GM10248 (cell line): ENCODE measurements at places on chromosomes 1 and 21.

DNA sequence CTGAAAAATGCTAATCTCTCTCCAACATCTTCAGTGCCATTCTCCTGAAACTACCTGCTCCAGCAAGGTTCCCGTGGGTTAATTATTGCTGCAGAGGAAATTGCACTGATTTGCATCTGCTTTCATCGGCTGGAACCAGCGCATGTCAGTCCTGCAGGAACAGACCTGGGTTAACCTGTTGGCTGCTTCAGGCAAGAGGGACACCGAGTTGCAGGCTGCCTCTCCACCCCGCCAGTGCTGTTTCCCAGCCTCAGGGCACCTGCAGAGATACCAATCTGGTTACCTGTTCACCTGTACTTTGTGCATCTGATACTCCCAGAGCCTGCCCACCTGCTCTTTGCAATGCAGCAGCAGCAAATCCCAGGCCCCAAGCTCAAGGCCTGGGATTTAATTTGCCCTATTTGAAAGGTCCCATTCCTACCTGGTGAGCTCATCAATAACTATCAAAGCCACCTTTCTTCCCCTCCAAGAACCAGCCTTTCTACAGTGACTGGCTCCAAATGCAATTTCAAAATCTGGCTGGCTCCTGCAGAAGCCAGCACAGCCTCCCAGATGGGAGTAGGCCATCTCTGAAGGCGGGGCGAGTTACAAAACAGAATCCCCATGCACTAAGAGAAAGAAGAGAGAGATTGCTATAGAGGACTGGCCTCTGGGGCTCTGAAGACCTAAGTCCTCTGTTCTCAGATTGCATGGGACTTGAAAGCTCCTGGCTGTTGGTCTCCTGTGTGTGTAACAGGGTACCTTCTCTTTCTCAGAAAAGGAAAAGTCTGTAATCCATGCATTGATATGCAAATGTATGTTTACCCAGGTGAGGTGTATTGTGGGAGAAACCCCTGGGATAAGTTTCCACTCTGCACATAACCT lies 67.8 kb downstream of the TOMM20 start:
- no peak for DNase-seq

DNA sequence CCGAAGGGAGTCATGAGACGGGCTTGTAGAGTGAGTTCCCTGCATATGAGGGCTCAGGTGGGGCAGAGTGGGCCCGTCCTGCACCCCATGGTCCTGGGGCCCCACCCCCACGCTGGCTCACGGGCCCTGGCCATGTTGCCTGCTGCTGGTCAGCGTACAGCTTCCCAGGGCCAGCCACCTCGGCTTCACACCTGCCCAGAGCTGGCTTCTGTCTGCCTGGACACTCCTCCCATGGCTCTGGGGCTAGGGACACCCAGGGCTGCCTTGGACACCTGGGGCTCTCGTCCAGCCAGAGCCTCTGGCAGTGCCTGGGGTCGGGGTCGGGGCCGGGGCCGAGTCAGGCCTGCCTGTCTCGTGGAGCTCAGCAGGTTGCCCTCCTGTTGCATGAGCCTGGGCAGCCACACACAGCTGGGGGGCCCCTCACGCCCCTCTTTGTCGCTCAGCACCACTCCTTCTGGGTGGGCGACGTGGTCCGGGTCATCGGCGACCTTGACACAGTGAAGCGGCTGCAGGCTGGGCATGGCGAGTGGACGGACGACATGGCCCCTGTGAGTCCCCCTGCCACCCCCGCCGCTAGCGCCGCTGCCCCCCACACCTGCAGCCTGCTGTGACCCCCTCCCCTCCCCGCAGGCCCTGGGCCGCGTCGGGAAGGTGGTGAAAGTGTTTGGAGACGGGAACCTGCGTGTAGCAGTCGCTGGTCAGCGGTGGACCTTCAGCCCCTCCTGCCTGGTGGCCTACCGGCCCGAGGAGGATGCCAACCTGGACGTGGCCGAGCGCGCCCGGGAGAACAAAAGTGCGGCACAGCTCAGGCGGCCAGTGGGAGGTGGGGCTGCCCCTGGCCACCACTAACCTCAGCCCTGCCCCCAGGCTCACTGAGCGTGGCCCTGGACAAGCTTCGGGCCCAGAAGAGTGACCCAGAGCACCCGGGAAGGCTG lies 5.5 kb upstream of the MMP23B start:
- DNase-seq = no peak

- DNase-seq = no peak
Observed at GRCh38 chr1:47938520-47938919, 58.7 kb downstream of the TRABD2B start.

DNA sequence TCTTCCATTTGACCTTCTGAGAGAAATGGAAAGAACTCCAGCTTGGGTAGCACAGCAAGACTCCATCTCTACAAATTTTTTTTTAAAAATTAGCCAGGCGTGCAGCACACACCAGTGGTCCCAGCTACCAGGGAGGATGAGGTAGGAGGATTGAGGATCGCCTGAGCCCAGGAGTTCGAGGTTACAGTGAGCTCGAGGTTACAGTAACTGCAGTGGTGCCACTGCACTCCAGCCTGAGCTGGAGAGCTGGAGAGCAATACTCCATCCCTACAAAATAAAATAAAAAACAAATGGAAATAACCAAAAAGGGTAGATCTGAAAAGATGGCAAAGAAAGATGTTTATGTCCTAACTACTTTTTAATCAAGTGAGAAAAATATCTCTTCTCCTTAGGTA lies 14.5 kb downstream of the POGZ start:
- DNase-seq = no peak

- DNase-seq = no peak
Observed at GRCh38 chr1:10679496-10680220, 116.8 kb downstream of the CASZ1 start.

- DNase-seq = no peak
Observed at GRCh38 chr1:229570891-229571516, 12.5 kb upstream of the ABCB10 start.

DNA sequence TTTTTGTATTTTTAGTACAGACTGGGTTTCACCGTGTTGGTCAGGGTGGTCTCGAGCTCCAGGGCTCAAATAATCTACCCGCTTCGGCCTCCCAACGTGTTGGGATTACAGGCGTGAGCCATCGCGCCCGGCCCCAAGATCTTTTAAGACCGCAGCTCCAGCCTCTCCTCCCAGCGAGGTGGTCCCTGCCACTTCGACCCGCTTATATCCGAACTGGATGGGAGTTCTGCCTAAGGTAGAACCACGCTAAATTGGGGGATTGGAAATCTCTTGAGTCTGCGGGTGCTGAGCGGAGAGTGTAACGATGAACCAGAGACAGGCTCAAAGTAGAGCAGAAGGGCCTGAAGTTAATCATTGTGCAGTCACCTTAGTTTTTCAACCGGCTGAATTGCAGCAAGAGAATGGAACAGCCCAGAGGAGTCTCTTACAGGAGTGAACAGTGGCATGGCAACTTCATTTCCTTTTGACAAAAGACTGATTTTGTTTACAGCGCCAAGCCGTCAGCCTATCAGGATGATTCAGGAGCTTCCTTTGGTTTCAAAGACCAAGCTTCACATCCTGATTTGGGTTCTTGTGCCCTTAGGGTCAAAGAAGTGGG lies 726 bp upstream of the CYB5R1 start:
- peak; percentile 25 for DNase-seq

- DNase-seq = peak; percentile 18
Observed at GRCh38 chr1:183025782-183026774, 2.9 kb downstream of the LAMC1 start.

- peak; percentile 14 for DNase-seq
Observed at GRCh38 chr21:33025106-33025488, 638 bp upstream of the OLIG2 start.

DNA sequence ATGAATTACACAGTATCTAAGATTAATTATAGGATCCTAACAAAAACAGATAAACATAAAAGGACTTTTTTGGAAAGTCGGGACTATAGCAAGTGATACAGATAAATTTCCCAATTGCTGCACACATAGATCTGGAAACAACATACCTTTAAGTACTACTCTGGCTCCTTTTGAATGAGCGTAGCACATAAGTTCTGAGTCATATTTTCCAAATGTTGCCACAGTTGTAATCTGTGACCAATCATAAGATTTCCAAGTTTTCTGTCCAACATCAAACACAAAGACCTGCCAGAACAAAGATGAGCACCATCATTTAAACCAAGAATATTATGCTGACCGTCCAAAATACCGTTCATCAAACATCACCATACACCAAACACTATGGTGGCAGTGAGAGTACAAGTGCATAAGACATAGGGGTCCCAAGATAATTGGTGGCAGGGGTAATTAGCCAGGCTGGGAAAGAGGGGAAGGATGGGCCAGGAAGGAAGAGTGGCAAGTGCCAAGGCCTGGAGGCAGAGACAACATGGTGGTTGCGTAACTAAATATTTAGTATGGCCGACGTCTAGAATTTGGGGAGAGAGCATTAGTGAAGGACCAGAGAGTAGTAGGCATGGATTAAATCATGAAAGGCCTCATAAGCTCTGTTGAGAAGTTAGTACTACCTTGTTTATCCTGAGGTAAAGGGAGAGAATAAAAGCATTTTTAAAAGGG lies 3.6 kb downstream of the CTBS start:
- DNase-seq = no peak

DNA sequence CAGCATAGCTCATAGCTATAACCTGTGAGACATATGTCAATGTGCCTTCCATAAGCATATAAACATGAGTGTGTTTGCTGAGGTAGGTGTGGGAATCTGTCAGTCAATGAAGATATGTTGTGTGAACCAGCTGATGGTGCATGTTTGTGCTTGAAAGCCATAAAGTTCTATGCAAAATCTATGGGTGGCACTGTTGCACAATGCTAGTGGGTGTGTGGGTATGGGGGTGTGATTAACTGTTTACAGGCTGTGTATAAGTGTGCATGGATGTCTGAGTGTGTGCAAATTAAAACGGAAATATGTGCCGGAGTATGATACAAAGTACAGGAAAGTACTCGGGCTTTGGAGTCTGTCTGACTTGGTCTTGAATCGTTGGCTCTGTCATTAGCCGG lies 1.0 kb upstream of the ATP2B4 start:
- DNase-seq = peak; percentile 54

- DNase-seq = no peak
Observed at GRCh38 chr1:116491700-116492357, 79.0 kb downstream of the CD58 start.

DNA sequence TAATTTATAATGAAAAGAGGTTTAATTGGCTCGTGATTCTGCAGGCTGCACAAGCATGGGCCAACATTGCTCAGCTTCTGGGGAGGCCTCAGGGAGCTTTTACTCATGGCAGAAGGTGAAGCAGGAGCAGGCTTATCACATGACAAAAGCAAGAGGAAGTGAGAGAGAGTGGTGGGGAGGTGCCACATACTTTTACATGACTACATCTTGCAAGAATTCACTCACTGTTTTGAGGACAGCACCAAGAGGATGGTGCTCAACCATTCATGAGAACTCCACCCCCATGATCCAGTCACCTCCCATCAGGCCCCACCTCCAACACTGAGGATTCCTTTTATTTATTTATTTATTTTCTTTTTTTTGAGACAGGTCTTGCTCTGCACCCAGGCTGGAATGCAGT lies 5.5 kb upstream of the PLEKHM2 start:
- DNase-seq = no peak

- DNase-seq = no peak
Observed at GRCh38 chr21:36504067-36505058, 24.4 kb upstream of the CLDN14 start.

- DNase-seq = no peak
Observed at GRCh38 chr1:214438075-214438474, 113.3 kb downstream of the PTPN14 start.

- DNase-seq = no peak
Observed at GRCh38 chr1:236998546-236998945, 5.7 kb downstream of the MT1HL1 start.

- DNase-seq = no peak
Observed at GRCh38 chr1:115239148-115239422, 99.0 kb downstream of the NGF start.

- DNase-seq = no peak
Observed at GRCh38 chr1:230804396-230804795, 57.2 kb downstream of the CAPN9 start.

- no peak for DNase-seq
Observed at GRCh38 chr1:35717911-35718476, 690 bp downstream of the C1orf216 start.
